ENCODE measurements at places on chromosomes 1 and 21.

DNA sequence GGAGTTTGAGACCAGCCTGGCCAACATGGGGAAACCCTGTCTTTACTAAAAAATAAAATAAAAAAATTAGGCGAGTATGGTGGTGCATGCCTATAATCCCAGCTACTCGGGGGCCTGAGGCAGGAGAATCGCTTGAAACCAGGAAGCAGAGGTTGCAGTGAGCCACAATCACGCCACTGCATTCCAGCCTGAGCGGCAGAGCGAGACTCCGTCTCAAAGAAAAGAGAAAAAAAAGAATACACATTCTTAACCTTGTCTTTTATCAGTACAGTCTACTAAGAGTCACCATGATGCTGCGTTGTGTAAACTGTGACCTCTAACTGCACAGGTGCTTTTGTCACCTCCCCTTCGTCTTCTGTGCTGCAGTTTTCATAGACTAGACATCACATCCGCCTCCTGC, 37.2 kb downstream of the PCNT start:
- DNase-seq, result no peak

DNA sequence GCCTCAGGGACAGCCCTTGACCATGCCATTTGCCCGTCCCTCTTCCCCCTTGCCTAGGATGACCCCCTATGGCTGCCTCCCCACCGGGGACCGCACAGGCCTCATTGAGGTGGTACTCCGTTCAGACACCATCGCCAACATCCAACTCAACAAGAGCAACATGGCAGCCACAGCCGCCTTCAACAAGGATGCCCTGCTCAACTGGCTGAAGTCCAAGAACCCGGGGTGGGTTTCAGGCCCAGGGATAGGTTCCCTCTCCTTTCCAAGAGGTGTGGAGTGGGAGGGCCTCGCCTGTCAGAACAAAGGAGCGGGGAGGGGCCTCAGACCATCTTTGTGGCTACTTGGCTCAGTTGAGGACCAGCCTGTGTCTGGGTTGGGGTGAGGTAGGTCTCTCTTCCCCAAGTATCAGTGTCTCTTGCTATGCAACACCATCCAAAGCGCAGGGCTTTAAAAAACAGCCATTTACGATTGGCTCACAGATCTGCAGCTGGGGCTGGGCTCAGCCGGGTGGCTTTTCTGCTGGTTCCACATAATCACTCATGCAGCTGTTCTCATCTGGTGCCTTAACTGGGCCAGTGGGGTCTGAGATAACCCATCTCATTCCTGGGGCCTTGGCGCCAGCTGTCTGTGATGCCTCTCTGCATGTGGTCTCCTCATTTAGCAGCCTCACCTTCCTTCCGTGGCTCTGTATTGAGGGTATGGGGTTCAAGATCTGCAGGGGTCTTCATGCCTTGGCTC, 71.7 kb downstream of the PIK3CD start:
- no peak for DNase-seq

DNA sequence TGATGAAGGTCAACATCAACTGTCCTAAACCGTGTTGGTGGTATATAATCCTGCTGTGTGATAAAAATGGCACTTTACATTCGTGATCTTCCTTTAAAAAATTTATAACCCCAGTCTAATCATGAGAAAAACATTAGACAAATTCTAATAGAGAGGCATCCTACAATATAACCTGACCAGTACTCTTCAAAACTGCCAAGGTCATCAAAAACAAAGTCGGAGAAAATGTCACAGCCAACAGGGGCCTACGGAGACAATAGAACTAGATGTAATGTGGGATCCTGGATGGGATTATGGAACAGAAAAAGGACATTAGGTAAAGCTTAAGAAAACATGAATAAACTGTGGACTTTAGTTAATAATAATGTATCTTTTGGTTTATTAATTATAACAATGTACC, 25.0 kb downstream of the CDKN2C start:
- DNase-seq, result no peak

DNA sequence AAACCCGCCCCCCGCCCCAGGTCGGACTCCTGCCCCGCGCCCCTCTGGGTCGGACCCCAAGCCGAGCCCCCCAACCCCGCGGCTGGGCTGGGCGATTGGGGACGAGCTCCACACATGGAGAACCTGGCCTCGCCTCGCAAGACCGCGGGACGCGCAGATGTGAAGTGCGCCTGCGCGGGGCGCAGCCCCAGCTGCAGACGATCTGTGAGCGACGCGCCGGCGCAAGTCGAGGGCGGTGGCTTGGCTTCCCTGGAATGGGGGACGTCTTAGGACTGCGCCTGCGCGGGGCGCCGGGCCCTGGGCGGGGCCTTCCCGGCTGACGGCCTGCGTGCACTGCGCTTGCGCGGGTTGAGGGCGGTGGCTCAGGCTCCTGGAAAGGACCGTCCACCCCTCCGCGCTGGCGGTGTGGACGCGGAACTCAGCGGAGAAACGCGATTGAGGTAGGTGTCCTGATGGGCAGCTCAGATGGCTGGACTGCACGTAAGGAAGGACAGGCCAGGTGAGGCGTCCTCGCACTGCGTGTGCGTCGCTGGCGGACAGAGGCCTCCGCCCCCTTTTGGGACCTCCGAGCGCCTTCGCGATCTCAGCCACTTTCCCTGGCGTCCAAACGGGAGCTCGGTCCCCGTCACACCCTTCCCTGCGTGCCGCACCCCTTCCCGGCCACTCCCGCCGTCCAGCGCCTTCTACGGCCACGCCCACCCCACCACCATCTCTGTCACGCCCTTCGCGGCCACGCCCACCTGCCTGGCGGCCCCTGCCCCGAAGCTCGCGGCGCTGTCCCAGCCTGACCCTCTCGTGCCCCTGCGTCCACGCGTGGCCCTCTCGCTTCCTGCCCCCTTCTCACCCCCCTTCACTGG, at the start of gene PRMT2:
PRMT2 (plus strand) TSS at position 351 of the 857 bp plus-strand sequence. CDS start 1,278 bp downstream, outside the sequence.
- peak; percentile 99 for DNase-seq

DNA sequence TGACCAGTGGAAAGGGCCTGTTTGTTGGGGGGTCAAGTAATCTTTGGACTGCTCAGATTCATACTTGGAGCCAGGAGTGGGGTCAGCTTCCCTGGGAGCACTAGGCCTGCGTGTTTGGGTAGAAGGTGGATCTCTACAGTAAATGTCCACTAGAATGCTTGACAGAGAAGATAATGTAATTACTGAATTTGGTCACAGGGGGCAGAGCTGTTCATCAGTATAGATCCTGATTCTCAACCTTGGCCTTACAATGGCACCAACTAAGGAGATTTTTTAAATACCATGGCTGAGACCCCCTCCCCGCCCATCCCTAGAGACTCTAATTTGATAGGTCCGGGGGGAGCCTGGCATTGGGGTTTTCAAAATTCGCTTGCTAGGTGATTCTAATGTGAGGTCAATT, 217.5 kb upstream of the PLXNA2 start:
- no peak for DNase-seq

DNA sequence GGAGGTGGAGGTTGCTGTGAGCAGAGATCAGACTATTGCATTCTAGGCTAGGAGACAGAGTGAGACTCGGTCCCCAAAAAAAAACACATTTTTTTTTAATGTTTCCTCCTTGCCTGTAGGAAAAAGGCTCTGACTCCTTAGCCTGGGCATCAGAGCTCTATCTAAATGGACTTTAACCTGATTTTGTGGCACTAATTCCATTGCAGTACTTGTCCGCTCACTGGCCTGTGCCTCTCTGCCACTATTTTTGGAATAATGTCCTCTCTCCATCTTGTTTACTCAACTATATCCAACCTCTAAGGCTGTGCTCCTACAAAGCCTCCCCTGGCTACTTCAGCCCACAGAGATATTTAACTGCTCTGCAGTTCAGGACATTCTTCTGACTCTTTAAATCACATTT, 26.5 kb downstream of the METTL18 start:
- DNase-seq, result no peak

DNA sequence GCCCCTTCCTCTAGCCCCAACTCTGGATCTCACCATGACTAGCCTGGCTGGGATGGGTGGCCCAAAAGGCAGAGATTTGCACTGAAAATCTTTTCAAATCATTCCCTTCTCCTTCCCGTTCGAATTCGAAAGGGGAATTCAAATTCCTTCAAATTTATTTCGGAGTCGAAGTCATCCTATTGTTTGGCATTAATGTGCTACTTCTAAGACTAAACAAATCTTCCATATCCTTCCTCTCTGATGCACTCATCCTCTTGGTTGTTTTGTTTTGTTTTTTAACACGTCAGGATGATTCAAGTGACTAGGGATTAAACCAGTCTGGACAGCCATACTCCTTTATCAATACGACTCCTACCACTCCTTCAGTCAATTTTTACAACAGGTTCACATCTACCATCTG, 95.5 kb upstream of the SGIP1 start:
- no peak for DNase-seq

- peak; percentile 67 for DNase-seq
These were observed 1.8 kb downstream of the PLEKHO1 start for GRCh38 chr1:150151291-150152181.

DNA sequence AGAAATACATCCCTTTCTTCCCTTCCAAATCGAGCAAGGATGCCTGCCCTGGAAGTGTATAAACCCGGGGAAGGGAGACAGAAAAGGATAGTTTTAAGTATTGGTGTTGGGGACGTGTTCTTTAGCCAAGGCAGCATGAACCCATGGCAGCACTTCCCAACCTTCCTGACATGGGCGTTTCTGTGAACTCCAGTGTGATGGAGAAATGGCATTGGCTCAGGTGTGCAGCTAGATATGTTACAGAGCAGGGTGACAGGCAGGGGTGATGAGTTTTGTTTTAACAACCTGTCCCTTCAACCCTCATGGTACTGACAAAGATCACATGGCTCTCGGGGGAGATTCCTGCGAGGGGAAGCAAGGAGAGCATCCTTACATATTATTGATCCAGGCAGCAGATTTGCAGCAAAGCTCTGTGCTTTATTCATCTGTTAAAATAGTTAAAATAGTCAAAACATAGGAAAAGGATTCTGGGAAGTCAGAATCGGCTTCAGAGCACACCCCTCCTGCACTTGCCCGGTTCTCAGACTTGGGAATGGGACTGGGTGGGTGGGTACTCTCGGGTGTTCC, 4.0 kb downstream of the MX1 start:
- no peak for DNase-seq

- DNase-seq, result no peak
These were observed 139.8 kb downstream of the SPATA17 start for GRCh38 chr1:217770918-217771317.

GRCh38 chr1:176879784-176880620, 284.5 kb downstream of the ASTN1 start:
- DNase-seq, result no peak

GRCh38 chr1:214678386-214678785, 75.4 kb downstream of the CENPF start:
- DNase-seq, result no peak

DNA sequence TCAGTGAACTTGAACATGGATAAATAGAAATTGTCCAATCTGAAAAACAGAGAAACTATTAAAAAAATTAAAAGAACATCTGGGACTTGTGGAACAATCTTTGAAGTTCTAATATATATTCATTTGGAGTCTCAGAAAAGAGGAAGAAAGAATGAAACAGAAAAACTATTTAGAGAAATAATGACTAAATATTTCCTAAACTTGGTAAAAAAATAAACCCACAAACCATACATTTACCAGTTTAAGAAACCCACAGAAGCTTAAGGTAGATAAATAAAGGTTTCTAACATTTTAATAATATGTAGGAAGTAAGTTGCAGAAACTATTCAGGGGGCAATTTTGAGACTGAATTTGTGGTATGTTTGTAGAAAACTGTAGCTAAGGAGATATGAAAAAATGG, 437.8 kb downstream of the PTBP2 start:
- DNase-seq, result no peak

DNA sequence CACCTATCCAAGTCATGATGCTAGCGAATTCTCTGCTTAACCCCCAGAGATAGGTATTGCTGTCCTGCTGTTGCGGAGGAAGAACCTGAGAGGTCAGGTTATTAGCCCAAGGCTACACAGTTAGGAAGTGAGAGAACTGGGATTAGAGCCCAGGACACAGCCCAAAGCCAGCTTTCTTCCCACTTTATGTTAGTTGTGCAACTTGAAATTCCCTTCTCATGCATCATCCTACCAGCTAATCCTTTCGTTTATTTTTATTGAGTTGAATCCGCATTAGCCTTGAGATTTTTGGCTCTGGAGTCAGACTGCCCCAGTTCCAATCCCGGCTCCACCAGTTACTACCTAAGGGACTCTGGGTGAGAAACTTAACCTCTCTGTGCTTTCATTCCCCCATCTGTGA, 65.4 kb downstream of the PLEKHA6 start:
- no peak for DNase-seq

- no peak for DNase-seq
These were observed 19.1 kb upstream of the LYST start for GRCh38 chr1:235885655-235886262.

- no peak for DNase-seq
These were observed 75.9 kb downstream of the LRRC8C start for GRCh38 chr1:89708751-89709375.

GRCh38 chr1:41892301-41892781, 26.4 kb downstream of the HIVEP3 start:
- no peak for DNase-seq

DNA sequence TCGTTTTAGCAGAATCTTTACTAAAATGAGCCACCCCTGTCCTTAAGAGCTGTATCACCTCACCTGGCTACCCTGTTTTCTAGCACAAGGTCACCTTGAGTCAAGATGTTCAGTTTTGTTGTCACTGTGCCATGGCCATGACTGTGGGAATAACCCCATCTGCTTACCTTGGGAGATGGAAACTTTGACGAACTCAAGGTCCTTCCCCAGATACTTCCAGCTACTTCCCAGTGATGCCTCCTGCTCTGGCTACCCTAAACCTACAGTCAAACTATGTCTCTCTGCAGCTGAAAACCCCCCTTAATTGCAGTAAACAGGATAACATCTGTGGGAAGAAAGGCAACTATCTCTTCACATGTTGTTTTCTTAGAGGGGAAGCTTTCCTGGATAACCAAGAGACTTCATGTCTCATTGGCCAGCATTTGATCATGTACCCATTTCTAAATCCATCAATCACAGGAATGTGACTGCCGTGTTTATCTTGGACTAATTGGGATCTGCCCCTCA, 89.5 kb upstream of the C1orf21 start:
- no peak for DNase-seq

GRCh38 chr1:242056988-242057744, 58.3 kb upstream of the MAP1LC3C start:
- DNase-seq, result no peak

DNA sequence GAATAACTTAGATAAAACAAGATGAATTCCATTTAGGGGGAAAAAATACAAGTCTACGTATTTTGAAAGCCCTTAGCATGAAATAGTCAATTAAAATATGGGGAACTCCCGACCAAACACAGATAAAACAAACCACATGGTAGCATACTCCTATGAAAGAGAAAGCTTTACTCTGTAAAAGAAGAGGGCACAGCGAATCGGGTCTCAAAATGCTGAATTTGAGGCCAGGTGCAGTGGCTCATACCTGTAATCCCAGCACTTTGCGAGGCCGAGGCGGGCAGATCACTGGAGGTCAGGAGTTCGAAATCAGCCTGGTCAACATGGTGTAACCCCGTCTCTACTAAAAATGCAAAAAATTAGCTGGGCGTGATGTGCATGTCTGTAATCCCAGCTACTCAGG, 116.9 kb upstream of the TIAM1 start:
- DNase-seq, result no peak

Data from activated T-cell treated with anti-CD3 and anti-CD28 coated beads, Interleukin-2, amount 50 U/mL, for 48 hours (primary cell).